ENCODE measurements at places on chromosomes 16 and 17.
A peak's percentile ranks its signal among the peaks of the same experiment; 100 is the strongest.

- DNase-seq: no peak
Observed at GRCh38 chr17:44216173-44216572, 3.3 kb downstream of the UBTF start.

- peak; percentile 98 for DNase-seq
Observed at GRCh38 chr17:18261146-18261515, 669 bp downstream of the MIEF2 start.

DNA sequence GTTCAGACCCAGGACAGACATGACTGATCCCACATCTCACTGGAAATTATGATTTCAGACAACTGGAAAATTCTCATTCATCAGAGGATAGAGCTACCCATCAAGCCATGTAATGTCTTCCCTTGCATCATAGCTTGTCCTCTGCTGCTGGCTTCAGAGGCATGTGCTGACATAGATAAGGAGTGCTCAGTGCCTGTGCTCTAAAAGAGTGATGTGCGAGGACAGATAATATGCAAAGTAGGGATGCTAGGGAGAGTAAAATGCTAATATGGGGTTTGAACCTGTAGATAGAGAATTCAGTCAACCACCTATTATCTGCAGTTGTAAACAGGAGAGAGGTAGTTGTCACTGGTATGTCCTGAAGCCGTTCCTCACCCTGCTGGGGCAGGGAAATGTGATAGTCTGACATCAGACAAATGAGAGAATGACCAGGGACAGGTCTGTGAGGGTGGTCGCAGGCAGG is 349.7 kb upstream of the CCL2 start:
- no peak for DNase-seq

GRCh38 chr16:20976576-20976975 is 76.0 kb downstream of the LYRM1 start:
- DNase-seq: no peak

GRCh38 chr16:28863929-28864793 is 518 bp downstream of the SH2B1 start:
- DNase-seq: peak; percentile 19

GRCh38 chr16:89448656-89449055 is 41.7 kb downstream of the ANKRD11 start:
- DNase-seq: peak; percentile 89

DNA sequence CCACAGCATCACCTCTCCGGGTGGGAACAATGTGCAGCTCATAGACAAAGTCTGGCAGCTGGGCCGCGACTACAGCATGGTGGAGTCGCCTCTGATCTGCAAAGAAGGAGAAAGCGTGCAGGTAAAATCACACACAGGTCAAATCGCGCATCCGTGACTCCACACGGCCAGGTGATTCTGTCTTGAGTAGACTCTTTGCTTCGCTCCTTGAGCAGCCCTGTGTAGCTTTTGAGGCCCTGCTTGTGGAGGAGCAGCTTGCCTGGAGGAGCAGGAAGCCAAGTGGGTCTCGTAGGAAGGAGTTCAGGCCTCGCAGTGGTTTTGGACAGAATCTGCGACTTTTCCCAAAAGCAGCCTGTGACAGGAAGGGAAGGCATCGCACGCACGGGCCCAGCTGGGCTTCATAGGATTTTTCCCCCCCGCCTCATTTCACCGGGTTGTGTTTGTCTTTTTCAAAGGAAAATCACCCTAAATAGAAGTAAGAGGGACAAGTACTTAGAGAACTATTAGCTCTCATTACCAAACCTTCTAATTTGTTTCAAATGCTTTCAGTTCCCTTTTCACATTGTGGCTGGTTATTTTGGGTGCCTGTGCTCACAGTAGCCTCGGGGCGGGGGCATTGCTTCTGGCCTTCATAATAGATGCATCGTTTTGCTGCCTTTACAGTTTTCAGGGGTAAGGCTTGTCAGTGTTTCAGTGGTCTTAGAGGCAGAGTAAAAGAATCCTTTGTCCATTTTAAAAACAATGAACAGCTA is 71.5 kb downstream of the SEC14L1 start:
- DNase-seq: peak; percentile 91

GRCh38 chr17:19659366-19660177 is 11.0 kb downstream of the ALDH3A2 start:
- DNase-seq: peak; percentile 83

GRCh38 chr17:62702746-62703260 is 75.3 kb downstream of the MRC2 start:
- DNase-seq: no peak

GRCh38 chr16:71473891-71474290 is 11.8 kb upstream of the ZNF23 start:
- no peak for DNase-seq

DNA sequence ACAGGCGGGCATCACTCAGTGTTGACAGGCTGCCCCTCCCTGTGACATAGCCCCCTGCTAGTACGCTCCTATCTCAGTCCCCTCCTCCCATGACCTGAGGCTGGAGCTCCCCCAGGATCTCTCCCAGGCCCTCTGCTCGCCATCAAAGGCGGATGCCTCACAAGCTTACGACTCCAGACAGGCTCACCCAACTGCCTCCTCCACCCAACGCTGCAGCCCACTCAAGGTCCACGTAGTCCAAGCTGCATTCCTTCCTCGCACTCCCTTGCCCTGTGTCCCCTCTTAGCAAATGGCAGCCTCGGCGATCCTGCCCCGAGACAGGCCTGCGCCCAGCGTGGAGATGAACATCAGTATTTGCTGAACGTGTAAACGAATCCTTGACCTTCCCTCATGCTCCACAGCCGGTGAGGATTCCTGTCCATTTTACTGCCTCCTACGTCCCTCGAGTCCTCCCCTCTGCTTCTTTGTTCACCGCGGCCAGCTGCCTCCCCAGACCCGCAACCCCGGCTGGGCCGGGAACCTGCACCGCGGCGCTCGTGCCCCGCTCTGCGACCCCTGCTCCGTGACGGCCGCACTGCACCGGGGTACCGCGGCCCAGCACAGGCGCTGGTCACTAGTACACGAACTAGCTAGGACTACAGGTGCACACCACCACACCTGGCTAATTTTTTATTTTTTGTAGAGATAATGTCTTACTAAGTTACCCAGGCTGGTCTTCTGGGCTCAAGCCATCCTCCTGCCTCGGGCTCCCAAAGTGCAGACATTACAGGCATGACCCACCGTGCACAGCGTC is 838 bp upstream of the TMEM97 start:
- DNase-seq: no peak

GRCh38 chr17:83155128-83156121 is 76.0 kb downstream of the METRNL start:
- no peak for DNase-seq

DNA sequence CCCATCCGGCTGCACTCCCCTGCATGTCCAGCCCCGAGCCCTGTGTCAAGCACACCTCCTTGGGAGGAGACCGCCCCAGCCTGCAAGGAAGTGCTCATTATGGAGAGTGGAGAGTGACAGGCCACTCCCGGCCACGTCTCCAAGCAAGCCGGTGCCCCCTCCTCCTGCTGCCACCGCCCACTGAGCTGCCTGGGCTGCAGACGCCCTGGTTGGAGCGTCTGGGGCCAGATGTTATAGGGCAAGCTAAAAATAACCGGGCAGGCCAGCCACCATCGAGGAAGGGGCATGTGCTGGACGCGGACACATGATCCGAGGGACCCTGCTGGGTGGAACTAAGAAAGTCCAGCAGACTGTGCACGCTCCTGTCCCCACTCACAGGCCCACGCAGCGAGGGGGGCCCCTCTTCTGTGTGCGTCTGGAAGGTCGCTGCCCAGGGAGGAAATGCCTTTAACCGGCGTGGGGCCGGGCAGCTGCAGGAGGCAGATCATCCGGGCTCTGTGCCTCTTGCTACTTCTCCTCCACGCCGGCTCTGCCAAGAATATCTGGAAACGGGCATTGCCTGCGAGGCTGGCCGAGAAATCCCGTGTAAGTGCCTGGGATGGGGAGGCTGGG is at the start of gene WFDC1:
WFDC1 (plus strand) TSS at position 348 of the 612 bp plus-strand sequence; CDS start at position 442, 94 bp downstream.
- peak; percentile 35 for DNase-seq

- no peak for DNase-seq
Observed at GRCh38 chr17:81403671-81404534, 8.6 kb downstream of the BAHCC1 start.

GRCh38 chr17:62871291-62871690 is 63.2 kb upstream of the MARCHF10 start:
- DNase-seq: no peak

DNA sequence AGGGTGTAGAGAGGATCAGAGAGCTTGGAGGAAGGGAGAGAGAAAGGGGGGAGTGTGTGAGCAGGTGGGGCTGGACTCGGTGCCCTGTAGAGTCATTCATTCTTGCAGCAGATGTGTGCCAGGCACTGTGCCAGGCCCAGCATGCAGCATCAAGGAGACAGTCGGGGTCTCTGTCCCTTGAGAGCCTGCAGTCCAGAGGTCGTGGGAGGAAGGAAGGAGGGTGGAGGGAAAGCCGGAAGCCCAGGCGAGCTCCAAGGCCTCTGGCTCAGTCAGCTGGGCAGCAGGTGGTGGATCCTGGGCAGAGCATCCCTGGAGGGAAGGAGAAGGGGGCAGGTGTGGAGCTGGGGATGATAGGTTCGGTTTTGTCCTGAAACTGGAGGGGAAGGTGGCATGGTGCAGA is 27.5 kb downstream of the EPN2 start:
- DNase-seq: no peak

DNA sequence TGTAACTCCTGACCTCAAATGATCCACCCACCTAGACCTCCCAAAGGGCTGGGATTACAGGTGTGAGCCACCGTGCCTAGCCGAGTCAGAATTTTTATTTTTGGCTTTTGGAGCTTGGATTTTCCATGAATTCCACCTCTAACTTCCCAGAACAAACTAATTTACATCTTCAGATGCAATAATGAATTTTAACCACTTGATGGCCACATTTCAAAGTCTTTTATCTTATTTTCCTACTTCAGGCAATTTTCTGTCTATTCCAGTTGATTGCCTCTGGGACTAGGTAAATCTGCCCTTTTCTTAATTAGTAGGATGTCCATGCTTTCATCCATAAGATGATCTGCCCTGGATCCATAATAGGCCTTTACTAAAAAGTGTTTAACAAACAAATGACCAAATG is 156.4 kb upstream of the ANKFN1 start:
- no peak for DNase-seq

GRCh38 chr17:14427900-14428647 is 127.2 kb downstream of the HS3ST3B1 start:
- DNase-seq: peak; percentile 39

DNA sequence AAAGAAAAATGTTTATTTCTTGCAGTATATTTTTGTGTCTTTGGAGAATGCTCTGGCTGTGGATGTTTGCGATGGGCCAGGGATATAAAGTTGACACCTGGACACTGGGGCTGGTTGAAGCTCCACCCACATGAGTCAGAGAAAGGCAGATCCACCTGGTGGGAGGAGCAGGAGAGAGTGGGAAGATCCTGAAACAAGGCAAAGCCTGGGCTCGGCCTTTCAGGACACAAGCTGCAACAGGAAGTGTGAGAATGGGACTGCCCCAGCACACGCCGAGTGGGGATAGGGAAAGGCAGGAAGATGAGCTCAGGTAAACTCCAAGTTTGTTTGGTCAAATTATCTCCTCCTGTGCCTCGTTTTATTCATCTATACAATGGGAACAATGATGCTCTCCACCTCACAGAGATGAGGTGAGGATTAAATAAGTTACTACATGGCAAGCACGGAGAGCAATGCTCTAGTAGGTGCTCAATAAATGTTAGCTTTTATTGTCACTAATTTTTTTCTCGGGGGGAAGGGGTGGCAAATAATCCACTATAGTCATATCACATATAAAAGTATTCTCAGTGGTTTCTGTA is 21.4 kb upstream of the PITPNM3 start:
- no peak for DNase-seq

DNA sequence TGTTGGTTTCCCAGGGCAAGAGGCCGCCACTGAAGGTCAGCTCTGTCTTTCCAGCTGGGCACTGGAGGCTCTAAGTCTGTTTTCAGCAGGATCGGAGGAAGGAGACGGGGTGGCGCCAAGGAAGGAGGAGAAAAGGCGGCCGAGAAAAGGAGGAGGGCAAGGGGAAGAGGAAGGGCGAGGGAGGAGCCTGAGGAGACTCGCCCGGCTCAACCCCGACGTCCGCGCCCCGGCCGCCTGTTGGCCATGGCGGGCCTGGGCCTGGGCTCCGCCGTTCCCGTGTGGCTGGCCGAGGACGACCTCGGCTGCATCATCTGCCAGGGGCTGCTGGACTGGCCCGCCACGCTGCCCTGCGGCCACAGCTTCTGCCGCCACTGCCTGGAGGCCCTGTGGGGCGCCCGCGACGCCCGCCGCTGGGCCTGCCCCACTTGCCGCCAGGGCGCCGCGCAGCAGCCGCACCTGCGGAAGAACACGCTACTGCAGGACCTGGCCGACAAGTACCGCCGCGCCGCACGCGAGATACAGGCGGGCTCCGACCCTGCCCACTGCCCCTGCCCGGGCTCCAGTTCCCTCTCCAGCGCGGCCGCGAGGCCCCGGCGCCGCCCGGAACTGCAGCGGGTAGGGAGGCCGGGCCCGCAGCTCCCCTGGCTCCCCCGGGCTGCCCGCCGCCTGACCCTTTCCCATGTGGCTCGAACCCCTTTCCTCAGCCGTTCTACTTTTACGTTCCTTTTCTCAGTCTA is at the start of gene RNF135:
RNF135 (plus strand) TSS at position 209 of the 737 bp plus-strand sequence; CDS start at position 244, 35 bp downstream.
- peak; percentile 91 for DNase-seq

DNA sequence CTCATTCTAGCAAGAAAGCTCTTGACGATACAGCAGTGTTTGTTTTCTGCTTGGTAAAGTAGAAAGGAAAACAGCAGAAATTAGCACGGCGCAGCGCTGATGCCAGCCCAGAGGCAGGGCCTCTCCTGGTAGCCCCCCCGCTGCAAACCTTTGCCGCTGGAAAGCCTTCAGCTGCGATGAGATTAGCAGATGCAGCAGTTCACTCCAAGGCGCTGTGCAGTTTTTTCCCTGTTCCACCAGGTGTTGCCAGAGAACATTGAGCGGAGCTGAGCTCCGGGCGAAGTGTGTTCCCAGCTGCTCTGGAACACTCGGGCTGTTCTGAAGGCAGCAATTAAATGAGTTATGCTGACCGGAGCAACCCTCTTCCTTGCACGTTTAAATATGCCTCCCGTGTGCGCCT is 72.5 kb downstream of the RBFOX1 start:
- DNase-seq: peak; percentile 9

DNA sequence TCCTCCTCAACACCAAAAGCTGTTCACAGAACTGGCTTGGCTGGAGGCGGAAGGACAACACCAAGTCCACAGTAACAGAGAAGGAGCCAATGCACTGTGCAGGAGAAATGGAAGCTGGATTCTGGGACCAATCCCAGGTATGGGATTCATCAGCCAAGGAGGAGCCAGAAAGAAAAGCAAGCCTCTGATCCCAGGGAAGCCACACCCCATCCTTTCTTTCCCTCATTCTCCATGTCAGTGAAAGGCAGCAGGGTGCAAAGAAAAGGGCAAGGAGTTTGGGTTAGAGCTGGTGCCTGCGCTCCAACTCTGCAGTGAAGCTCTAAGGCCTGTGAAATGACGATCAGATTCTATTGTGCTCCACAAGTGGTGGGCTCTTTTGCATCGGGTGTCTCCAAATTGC is 11.0 kb downstream of the DCAKD start:
- no peak for DNase-seq

GRCh38 chr17:46935658-46936266 is 12.8 kb downstream of the GOSR2 start:
- DNase-seq: no peak
